Stimulated activated CD8-positive, alpha-beta memory T cell treated with anti-CD3 and anti-CD28 coated beads, Interleukin-2, amount 100 ng/mL, for 1 hour (primary cell): ENCODE measurements at places on chromosomes 5 and 9.

GRCh38 chr5:32144378-32145207 lies 29.5 kb downstream of the GOLPH3 start:
- DNase-seq: no peak

DNA sequence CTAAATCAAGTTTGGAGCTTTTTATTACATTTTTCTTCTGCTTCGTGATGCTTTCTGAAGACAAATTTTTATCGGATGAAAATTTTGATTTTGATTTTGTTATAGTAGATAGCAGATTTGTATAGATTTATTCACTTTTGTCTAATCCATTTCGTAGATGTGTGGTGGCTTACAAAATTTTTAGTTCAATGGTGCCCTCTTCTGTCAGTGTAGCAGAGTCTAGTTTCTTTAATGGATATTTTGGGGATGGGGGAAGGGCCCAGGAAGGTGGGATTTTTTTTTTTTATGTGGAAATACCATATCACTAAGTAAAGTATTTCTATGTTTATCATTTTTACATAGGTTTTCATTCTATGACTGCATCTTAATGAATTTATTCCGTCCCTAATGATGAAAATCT lies 259.9 kb upstream of the TARS1 start:
- no peak for DNase-seq

DNA sequence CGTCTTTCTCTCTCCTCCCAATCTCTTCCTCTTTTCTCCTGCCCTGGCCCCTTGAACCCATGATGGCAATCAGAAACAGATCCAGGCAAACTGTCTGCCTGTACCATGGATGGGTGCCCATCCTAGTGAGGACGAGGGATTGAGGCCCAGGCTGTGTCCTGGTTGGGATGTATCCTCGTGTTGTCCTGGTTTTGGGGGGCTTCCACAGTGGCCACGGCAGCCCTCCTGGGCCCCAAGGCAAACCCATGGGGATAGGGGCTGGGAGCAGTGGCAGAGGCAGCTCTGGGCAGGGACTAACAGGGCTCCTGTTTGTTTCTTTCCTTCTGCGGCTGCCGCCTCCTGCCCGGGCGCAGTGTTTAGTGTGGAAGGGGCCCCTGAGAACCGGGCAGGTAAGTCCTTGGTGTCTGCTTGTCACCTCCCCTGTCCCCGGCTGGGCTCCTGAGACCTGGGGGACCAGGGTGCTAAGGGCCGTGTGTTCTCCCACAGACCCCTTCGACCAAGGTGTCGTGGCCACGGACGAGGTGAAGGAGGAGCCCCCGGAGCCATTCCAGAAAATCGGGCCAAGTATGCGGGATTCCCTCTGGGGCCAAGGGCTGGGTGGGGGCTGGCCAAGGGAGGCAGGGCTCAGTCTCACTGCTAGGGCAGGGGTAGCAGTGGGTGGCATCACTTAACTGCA lies 70.0 kb downstream of the AMBP start:
- DNase-seq: no peak

- no peak for DNase-seq
Measured at GRCh38 chr5:80757290-80757689, 102.5 kb upstream of the DHFR start.

- no peak for DNase-seq
Measured at GRCh38 chr5:113156271-113156877, 179.8 kb downstream of the DCP2 start.

DNA sequence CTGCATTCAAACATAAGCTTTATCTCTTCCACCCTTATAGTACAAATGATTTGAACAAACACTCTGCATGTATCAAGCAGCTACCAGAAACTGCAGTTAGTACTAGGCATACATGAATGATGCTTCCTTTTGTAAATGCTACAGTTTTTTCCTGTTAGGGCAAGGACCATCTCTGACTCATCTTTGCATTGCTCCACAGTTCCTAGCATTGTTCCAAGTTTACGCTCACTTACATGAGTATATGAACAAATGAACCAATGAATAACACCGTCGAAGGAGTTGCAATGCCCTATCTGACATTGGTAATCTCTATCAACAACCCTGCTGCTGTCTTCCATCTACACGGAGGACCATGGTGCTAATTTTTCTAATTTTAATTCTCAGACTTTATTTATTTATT lies 2.1 kb upstream of the ALDH7A1 start:
- no peak for DNase-seq

GRCh38 chr9:126704157-126704891 lies 90.6 kb downstream of the LMX1B start:
- DNase-seq: no peak

DNA sequence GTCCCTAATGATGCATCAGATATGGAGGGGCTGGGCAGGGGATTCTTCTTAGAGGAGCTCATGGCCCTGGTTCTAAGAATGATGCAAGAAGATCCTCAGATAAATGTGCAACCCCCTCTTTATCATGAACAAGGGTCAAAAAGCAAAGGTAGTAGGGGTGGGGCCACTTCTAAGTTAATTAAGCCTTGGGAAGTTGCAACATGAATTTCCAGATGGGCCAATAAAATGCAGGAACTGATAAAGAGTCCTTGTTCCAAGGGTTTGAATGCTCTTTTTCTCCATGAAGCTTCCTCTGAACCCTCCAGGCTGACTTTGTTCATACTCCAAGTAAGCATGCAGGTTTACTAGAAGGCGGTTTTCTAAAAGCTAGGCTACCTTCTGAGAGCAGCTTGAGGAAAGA lies 25.6 kb downstream of the PCA3 start:
- DNase-seq: no peak

DNA sequence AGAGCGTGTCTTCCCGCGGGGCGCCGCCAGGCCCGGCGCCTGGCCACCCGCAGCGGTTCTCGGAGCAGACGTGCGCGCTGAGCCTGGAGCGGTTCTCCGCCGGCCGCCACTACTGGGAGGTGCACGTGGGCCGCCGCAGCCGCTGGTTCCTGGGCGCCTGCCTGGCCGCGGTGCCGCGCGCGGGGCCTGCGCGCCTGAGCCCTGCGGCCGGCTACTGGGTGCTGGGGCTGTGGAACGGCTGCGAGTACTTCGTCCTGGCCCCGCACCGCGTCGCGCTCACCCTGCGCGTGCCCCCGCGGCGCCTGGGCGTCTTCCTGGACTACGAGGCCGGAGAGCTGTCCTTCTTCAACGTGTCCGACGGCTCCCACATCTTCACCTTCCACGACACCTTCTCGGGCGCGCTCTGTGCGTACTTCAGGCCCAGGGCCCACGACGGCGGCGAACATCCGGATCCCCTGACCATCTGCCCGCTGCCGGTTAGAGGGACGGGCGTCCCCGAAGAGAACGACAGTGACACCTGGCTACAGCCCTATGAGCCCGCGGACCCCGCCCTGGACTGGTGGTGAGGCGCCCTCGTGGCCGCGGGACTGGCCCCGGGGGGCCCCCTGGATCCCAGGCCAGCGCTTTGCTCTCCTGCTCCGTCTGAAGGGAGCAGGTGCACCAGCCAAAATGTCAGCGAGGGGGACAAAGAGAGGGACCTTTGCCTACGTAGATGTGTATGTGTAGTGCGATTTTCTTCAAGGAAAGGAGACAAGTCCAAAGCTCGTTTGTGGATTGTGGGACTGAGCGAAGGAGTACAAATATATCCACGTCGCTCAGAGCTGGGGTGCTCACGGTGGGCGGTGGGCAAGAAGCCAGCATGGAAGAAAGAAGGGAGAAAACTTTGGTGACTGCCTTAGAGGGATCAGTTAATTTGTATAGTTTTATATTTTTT lies 19.5 kb downstream of the BTNL9 start:
- DNase-seq: no peak

DNA sequence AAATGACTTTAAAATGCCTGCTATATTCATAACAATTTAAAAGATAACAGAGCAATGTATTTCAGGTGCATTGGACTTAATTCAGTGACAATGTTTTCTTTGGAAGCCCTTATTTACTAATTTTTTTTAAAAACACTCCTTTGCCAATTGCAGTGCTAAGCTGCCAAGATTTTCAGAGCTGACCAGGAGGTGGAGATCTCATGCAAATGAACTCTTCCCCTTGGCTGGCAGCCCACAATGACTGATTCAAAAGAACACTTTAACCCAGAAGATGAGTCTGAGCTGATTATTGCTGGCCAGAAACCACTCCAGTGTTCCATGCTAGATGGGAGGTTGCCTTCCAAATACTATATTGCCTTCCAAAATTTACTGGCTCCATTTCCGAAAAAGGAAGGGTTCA lies 128.3 kb upstream of the CCNH start:
- DNase-seq: no peak

DNA sequence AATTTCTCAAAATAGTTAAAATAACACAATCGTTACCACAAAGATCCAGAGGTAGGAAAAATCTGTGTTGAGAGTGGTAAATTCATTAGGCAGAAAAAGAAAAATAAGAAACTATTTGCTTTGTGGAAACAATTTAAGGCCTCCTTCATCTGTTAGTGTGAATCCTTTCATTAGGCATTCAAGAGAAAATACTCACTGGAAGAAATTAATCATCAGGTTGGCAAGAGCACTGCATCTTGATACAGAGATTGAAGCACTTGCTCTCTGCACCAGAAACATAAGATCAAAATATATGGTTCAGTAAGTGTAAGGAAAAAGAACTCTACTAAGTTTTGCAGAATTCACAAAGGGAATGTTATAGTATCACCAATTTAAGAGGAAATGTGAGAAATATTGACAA lies 44.4 kb downstream of the TTC39B start:
- DNase-seq: no peak

- DNase-seq: no peak
Measured at GRCh38 chr5:103886826-103887225, 324.2 kb upstream of the NUDT12 start.

GRCh38 chr5:110329955-110330525 lies 396.4 kb downstream of the TMEM232 start:
- DNase-seq: no peak

- no peak for DNase-seq
Measured at GRCh38 chr5:116616876-116617275, 42.3 kb upstream of the SEMA6A start.

- no peak for DNase-seq
Measured at GRCh38 chr5:105218018-105218417, 1655.4 kb upstream of the NUDT12 start.

DNA sequence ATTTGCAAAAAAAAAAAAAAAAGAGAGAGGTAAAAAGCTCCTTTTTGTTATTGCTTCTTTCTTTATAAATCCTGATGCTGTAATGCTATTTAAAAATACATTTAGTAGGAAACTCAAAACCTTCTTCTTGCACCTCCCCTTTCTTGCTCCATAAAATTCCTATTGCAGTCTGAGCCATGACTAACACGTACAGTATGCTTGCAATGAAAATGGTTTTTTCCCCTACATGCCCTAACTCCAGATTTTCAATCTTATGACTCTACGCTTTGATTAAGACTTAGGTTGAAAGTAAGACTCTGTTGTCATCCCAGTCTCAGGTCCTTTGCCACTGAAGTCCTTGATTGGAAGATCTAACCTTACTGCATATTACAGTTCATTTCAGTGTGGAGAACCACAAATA lies 23.9 kb downstream of the FGF10 start:
- no peak for DNase-seq

- DNase-seq: no peak
Measured at GRCh38 chr5:179251276-179251969, 93.8 kb downstream of the ADAMTS2 start.

DNA sequence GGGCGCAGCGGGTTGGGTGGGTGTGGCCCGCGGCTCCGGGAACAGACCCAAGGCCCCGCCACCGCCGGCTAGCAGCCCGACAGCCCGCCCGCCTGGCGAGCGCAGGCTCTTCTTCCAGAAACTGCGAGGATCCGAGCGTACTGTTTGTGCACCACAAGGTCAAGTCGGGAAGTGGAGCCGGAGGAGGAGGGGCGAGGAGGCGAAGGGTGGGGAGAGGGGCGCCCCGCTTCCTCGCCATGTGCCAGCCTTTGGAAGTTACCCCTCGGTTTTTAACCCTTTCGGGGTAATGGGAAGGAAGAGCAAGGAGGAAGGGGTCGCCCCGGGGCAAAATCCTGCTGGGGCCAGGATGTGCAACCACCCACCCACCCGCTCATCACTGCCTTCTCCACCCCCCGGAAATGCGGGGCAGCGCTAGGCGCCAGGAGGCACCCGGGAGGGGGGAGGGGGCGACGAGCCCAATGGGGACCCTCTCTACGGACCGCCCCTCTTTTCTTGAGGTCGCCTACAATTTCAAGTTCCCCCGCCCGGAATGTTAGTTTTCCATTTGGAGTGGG lies 1.1 kb upstream of the JADE2 start:
- DNase-seq: peak; percentile 34

DNA sequence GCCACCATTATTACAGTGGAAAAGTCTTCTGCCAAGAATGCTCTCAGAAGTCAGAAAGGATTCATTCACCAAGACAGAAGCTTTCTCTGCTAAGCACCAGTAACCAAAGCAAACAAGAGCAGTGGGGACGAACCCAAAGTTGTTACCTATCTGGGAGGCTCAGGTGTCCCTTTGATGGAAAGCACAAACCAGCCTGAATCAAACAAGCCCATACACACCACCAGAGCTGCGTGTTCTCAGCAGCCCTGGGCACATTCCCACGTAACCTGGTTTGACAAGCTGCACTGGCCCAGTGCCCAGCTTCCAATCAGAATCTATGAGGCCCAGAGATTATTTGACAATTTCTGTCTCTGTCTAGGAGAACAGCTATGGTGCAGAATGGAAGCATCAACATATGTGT lies 252.6 kb downstream of the ACTL7B start:
- DNase-seq: no peak

GRCh38 chr5:82820961-82821845 lies 256.0 kb downstream of the TMEM167A start:
- DNase-seq: no peak

DNA sequence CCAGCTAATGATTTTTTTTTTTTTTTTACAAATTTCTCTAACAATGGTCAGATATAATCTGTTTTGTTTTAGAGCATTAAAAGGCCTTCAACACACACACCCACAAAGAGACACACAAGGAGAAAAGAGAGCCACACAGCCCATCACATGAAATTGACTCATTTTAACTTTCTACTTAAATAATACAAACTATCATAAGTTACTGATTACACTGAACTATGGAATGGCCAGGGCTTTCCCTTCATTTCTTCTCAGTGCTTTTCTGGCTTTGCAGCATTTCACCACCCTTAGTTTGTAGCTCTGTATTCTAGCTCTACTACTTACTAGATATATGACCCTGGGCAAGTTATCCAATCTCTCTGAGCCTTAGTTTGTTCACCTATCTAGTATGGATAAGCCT lies 13.2 kb downstream of the REEP5 start:
- DNase-seq: no peak
